ENCODE measurements at places on chromosomes 3 and 15.

GRCh38 chr3:43389388-43390254 lies 103.3 kb downstream of the SNRK start:
- DNase-seq = no peak

DNA sequence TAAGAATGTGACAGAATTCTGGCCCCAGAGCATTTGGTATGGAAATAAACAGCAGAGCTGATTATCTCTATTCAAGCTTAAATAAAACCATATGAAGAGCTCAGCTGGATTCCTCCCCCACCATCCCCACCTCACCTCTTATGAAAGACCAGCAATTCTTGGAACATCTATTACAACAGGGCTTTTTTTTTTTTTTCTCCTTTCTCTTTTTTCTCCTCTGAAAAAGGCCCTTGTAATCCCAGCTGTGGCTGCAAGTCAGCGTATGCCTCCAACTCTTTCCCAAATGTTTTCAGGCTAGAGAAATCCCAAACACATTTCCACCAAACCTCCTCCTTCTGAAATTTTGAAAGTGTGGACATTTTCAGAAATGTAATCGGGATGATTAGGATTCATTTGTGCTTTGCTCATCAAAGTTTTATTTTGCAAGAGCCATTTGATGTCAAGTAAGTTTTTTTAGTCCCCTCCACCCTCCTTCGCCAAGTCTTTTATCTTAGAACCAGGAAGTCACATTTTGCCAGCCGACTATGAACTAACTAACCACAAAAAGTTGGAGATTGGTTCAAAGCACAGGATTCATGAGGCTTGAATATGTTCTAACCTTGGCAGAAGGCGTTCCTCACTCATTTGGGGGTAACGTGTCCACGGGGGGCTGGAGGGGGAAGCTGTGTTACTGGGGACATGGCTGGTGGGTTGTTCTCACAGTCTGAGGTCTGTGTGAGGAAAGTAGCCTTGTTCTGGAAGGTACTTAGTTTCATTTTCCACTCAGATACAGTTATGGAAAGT lies 142.0 kb upstream of the PDZRN3 start:
- no peak for DNase-seq

GRCh38 chr3:18426597-18427193 lies 1.6 kb upstream of the SATB1 start:
- no peak for DNase-seq

DNA sequence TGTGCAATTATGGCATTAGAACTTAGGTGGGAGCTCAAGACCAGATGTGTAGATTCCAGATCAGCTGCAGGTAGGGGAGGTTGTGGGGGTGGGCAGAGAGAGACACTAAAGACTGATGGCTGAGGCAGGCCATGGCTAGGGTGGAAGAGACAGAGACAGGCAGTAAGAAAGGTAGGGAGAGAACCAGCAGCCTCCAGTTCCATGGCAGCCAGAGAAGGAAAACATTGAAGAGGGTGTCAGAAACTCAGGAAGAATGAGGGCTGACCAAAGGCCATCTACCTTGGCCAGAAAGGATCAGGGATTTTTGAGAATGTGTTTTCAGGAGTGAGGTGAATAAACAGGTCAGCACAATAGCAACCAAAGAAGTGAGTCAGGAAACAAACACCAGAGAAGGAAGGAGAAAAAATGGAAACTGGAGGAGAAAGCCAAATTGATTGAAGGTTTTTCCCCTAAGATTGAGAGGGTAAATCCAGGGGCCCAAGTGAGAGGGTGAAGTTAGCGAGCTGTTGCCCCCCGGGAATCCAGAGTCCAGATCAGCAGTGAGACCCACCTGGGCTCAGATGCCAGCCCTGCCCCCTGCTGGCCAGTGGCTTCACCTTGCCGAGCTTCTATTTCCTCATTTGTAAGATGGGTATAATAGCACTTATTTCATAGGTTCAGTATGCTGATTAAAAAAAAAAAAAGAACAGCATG lies 41.0 kb downstream of the ABHD2 start:
- DNase-seq = no peak

- DNase-seq = no peak
Measured at GRCh38 chr15:77002954-77003912, 8.3 kb downstream of the PSTPIP1 start.

DNA sequence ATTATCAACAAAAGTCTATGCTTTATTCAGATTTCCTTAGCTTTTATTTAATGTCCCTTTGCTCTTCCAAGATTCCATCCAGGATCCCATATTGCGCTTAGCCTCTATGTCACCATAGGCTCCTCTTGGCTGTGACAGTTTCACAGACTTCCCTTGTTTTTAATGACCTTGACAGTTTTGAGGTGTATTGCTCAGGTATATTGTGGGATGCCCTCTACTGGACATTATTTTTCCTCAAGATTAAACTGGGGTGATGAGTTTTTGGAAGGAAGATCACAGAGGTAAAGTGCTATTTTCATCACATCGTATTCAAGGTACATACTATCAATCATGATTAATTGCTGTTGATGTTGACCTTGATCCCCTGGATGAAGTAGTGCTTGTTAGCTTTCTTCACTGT lies 99.1 kb upstream of the SMAD3 start:
- no peak for DNase-seq

DNA sequence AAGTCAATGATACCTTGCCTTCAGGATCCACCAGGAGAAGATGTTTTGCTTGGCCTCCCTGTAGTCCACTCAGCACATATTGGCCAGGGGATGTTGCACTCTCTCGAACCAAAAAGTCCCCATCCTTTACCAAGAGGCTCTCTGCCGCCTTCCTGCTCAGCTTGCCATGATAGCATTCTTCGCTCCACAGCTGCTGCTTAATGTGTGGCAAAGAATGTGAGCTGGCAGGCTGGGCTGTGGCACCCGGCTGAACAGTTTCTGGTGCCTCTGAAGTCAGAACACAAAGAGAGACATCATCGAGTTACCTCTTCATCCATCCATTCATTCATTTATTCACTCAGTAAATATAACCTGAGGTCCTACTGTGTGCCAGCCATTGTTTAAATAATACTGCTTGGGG lies 23.9 kb upstream of the CEP152 start:
- DNase-seq = no peak

DNA sequence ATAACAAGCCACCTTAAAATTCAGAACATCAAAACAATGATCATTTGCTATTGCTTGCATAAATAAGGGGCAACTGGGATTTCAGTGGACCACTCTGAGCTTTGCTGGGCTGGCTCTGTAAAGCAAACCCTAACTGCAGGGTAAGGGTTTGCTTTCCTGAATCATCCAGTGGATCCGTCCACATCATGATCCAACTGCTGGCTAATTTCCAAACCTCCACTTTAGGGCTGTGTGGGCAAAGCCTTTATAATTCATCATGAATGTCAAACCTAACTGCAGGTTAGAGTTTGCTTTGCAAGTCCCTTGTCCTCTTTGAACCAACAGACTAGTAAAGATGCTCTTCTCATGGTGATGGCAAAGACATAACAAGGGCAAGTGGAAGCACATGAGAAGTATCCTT lies 76.1 kb downstream of the SYNPR start:
- DNase-seq = no peak

DNA sequence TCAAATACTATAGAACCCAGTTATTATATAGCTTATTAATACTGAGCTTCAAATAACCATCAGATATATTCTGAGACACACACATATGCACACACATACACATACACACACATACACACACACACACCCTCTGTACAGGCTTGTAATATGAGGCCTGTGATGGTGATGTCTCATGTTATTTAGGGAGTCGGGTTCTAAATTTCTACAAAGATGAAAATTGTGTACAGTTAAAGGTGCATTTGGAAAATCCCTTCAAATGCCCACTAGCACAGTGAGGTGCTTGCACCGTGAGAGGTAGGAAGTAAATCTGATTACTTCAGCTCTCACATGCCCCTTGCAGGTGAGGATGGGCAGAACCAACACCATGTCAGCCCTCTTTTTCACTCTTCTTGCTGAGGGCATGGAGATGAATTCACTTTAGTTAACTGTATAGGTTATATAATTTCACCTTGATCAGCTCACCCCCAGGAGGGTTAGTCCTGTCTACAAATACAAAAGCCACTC lies 294.5 kb upstream of the PROK2 start:
- no peak for DNase-seq

- no peak for DNase-seq
Measured at GRCh38 chr3:131114256-131114655, 87.6 kb downstream of the NEK11 start.

- DNase-seq = no peak
Measured at GRCh38 chr3:69420781-69421520, 35.1 kb upstream of the FRMD4B start.

DNA sequence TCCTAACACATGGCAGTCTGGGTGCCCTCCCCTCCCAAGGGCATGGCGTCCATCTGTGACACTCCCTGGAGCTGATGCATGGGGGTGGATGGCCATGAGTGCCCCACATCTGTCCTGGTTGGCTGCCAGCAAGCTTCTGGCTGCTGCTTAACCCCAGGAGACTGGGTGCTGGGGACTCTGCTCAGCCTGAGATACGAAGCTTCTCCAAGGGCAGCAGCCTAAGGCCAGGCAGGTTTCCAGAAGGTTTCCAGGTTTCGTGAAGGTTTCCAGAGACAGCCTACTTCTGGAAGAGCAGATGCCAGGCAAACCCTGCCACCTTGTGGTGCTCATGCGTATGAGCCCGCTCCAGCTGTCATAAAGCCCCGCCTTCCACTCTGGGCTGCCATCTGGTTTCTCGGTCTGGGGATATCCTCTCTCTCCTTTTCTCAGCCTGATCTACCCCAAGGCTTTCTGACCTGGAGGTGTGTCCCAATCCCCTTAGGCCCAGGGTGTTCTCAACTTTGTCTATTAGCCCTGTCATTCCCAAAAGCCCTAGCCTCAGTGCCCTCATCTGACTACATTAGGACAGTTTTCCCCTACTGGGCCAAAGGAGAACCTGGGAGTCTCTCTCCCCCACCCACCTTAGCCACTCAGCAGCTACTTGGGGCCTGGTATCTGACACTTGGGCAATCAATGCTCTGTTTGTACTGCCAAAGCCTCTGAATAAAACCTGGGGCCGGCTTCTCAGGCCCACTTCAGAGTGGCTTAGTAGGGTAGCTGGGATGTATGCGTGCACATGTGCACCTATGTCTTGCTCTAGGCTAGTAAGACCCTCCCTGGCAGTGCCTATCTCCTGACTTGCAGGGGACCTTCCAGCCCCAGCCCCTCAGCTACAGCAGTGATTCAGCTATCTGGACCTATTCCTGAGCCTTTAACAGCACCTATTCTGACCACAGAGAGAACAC lies 12.0 kb downstream of the MRPL46 start:
- peak; percentile 39 for DNase-seq
